ENCODE measurements at places on chromosomes 6 and 20. TPM values are rescaled to one million over a fixed set of nuclear protein-coding genes. Genes with fewer than 3 reads are reported as not detected.

- H3K27ac ChIP-seq, result no peak overlapping the region
- no peak overlapping the region for H3K4me3 ChIP-seq
- peaks cover under 1% of the 10 kb centered on the region for H3K36me3 ChIP-seq
- DNase-seq, result no peak
Measured at GRCh38 chr6:15630202-15630601, 32.6 kb downstream of the DTNBP1 start.

DNA sequence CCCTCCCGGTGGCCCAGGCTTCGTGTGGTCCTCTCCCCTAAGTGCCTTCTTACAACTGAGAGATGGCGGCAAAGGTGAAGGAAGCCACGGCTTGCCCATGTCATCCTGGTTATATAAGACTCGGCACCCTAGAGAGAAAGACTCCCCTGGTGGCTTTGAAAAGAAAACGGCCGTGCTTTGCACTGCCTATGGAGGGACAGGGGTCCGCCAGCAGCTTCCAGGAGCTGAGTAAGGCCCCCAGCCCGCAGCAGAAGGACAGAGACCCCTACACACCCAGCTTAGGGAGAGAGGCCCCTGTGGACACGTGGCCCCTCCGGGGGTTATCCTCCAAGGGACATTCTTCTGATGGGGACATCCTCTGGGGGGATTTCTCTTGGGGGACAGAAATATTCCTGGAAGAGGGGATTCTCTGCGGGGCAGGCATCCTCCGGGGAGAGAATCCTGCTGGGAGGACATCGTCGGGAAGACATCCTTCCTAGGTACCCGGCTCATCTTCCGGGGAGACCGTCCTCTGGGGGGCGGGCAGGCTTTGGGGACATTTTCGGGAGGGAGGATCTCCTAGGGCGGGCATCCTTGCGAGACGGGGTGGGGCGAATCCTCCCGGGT lies 511 bp upstream of the OGFR start:
- H3K4me3 ChIP-seq, result peak overlapping the region; percentile 67
- peak; percentile 36 for DNase-seq
- no peaks in the 10 kb centered on the region for H3K27me3 ChIP-seq
- H3K27ac ChIP-seq, result peak overlapping the region; percentile 63
- H3K36me3 ChIP-seq, result peaks cover 5% of the 10 kb centered on the region
- H3K4me1 ChIP-seq, result peaks cover 43% of the 10 kb centered on the region

DNA sequence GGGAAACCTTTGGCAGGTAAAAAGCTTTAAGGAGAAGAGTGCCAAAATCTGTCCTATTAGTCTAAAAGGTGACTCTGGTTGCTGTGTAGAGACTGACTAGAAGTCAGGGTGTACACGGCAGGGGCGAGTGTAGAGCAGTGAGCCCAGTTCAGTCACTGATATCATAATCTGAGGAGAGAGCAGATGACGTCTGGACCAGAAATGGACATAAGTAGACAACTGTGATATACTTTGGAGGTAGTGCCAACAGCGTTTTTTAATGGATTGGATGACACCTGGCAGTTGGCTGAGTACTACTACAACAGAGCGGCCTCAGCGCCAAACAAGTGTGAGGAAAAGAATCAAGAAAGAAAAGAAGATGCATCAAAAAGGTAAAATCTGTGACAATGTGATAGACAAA lies 76.0 kb downstream of the MAP7 start:
- no peak overlapping the region for H3K27ac ChIP-seq
- no peaks in the 10 kb centered on the region for H3K4me1 ChIP-seq

GRCh38 chr6:26743941-26744699 lies 84.6 kb upstream of the ZNF322 start:
- H3K36me3 ChIP-seq, result no peaks in the 10 kb centered on the region
- DNase-seq, result no peak
- peaks cover 34% of the 10 kb centered on the region for H3K27me3 ChIP-seq
- no peak overlapping the region for H3K4me3 ChIP-seq
- no peaks in the 10 kb centered on the region for H3K4me1 ChIP-seq
- no peak overlapping the region for H3K27ac ChIP-seq

HLA-DQA1 gene
- total RNA-seq, result 21.9 TPM

TPBG gene
- 0.62 TPM for total RNA-seq

DNA sequence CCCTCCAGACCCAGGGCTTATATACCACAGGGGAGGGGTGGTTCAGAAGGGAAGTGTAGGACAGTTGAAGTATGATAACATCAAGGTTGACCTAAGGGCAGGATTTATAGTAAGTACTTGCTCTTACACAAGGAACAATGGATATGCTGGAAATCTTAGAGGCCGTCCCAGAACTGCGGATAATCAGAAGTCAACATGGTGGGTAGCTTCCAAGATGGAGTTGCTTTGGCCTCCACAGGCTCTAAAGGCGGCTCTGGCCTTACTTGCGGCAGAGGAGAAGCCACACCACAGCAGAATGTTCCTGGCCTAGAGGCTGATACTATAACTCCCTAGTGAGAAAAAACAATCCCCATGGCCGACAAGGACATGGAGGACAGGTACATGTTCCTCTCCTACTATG lies 344.7 kb downstream of the CDC5L start:
- H3K36me3 ChIP-seq, result no peaks in the 10 kb centered on the region
- DNase-seq, result no peak
- no peaks in the 10 kb centered on the region for H3K4me1 ChIP-seq
- H3K4me3 ChIP-seq, result no peak overlapping the region

SLC22A16 gene
- total RNA-seq, result not detected

ATP5F1E gene
- 62.4 TPM for total RNA-seq

SYNGAP1 gene
- 94.5 TPM for total RNA-seq

DNA sequence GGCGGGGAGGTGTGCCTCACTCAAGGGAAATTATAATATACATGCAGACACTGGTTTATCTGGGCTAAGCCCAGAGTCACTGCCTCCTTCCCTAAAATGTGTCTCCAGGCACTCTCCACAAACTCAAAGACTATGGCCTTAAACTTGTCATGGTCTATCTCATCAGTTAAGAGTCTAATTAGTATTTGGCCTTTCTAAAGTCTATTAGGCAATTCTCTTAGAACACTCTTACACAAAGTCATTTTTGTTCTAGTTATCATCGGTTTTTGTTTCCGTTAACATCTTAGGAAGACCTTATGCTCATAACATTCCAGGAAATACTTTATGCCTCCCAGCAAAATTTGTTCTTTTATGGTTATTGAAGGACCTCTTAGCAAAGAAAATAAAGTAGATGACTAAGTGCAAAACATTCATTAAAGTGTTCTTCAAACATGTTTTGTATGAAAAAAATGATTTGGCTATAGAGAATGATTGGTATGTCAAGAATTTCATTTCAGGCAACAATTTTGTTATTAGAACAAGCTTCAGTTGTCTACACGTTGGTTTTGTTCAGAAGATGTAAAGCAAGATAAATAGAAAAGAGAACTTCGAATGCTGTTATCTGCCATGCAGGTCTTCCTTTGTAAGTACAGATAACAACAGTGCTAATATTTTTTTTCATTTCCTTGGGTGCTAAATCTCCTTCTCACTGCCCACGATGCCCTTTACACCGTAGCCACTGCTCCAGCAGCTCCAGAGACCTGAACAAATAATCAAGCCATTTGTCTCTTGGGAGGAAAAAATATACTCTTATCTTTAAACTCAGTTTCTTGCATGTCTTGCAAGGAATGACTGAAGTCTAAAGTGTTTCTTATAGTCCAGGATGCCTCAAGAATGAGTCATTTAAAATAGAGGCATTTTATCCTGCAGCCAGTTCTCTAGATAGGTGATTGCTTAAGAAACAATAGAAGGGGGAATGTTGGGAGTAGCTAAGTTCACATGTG lies 170.4 kb downstream of the HTR1B start:
- H3K4me1 ChIP-seq, result no peaks in the 10 kb centered on the region
- no peak for DNase-seq
- H3K36me3 ChIP-seq, result no peaks in the 10 kb centered on the region
- H3K27me3 ChIP-seq, result no peaks in the 10 kb centered on the region

DNA sequence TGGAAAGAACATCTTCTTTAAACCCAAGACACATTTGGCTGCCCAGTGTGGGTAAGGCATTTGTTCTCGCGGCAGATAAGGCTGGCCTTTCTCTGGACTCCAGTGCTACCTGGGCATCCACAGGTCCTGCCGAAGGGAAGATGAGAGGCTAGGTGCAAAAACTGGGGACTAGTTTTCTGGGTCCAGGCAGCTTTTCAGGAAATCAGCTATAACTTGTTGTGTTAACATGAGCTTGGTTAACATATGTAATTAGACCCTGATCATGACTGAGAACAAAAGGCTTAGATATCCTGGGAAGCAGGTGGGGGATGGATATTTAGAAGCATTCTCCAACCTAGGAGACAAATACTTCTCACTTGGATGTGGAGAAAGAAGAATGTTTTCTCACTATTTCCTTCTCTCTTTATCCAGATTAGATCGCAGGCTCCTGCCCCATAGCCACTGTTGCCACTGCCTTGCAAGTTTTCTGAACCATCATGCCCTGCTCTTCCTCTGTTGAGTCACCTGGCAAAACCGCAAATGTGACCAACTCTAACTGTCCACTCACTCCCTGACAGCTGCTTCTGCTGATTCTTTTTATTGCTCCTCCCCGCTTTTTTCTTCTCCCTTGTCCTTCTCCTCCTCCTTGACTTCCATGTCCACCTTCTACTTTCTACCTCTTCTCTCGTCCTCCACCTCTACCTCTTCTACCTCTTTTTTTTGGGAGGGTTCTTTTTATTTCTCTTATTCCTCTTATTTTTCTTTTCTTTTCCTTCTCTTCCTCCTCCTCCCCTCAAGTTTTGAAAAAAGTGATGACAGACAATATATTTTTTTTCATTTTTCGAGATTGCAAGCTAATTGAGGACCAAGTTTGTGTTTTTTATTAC lies 258.1 kb downstream of the UTRN start:
- no peak for DNase-seq
- no peaks in the 10 kb centered on the region for H3K27me3 ChIP-seq
- H3K4me3 ChIP-seq, result no peak overlapping the region
- H3K4me1 ChIP-seq, result no peaks in the 10 kb centered on the region

GRCh38 chr6:166826264-166826663 lies 130.1 kb downstream of the RNASET2 start:
- DNase-seq, result no peak
- H3K27ac ChIP-seq, result no peak overlapping the region
- H3K4me1 ChIP-seq, result no peaks in the 10 kb centered on the region
- H3K36me3 ChIP-seq, result no peaks in the 10 kb centered on the region
- no peak overlapping the region for H3K4me3 ChIP-seq

ENPP1 gene
- 0.15 TPM for total RNA-seq

SIRPB2 gene
- total RNA-seq, result not detected

ADAM33 gene
- total RNA-seq, result not detected

GRCh38 chr20:64086801-64087200 lies 2.6 kb upstream of the LKAAEAR1 start:
- H3K4me1 ChIP-seq, result peaks cover 12% of the 10 kb centered on the region
- H3K4me3 ChIP-seq, result no peak overlapping the region
- H3K27ac ChIP-seq, result no peak overlapping the region

DNA sequence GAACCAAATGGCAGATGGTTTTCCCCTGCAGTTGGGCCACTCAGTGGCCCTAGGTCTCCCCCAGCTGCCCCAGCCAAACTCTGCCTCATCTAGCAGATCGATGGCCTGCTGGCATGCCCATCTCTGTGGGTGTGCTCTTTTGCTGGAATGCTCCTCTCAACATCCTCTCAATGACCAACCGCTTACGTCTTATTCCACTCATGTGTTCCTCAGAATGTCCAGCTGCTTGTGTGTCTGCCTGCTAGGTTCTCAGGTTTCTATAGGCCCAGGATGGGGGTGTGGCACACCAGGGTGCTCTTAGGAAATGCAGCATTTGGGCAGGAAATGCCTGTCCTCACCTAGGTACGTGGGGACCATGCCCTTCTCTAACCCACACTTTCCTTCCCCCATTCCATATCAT lies 509.9 kb upstream of the SYNCRIP start:
- H3K4me3 ChIP-seq, result no peak overlapping the region
- no peaks in the 10 kb centered on the region for H3K27me3 ChIP-seq
- no peaks in the 10 kb centered on the region for H3K36me3 ChIP-seq
- no peaks in the 10 kb centered on the region for H3K4me1 ChIP-seq

DNA sequence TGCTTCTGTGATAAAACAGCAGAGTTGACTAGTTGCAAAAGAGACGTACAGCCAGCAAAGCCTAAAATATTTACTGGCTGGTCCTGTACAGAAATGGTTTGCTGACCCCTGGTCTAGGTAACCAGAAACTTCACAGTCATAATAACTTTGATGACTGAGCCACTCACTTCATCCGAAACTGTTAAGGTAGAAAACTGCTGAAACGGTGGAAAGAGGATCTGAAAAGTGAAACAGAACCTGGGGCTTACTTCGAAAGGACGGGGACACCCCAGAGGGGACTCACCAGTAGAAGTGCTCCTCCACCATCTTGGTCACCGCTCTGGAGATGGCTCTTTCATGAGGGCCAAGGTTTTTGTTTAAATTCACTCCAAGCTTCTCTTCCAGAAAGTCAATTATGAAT lies 16.4 kb downstream of the FAXC start:
- no peaks in the 10 kb centered on the region for H3K36me3 ChIP-seq
- no peak overlapping the region for H3K27ac ChIP-seq
- no peak for DNase-seq
- no peaks in the 10 kb centered on the region for H3K27me3 ChIP-seq
- no peaks in the 10 kb centered on the region for H3K4me1 ChIP-seq
- no peak overlapping the region for H3K4me3 ChIP-seq

DNA sequence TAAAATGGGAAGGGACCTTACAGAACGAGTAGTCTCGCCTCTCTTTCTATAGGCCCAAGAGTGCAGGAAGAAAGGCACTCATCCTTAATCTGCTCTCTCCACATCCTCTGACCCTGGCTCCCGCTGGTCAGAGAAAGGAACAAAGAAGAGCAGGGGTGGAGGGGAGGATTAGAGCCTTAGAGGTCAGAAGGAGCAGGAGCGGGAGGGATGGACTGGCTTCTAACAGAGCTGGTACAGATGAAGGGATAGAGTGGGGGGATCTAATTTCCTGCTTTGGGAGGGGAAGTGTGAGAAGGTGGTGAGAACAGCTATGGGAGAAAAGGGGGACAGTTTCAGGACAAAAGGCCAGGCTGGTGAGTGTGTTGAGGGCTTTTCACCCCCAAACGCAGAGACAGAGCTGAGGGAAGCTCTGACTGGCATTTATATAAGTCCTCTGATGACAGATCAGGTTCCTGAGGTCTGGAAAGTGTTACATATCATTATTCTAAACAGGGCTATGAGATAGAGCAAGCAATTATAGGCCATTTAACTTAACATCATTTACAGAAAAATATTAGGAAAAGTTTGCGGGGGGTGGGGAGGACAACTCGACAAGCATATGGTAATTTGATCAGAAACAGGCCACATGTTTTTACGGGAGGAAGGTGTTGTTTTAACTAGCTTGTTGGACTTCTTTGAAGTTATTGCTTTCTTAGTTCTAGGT lies 111.1 kb downstream of the FOXC1 start:
- H3K27me3 ChIP-seq, result no peaks in the 10 kb centered on the region
- no peak overlapping the region for H3K27ac ChIP-seq
- no peaks in the 10 kb centered on the region for H3K4me1 ChIP-seq
- no peaks in the 10 kb centered on the region for H3K36me3 ChIP-seq
- no peak overlapping the region for H3K4me3 ChIP-seq

All from T-cell (primary cell).